ENCODE measurements at places on chromosomes 1 and 21.

DNA sequence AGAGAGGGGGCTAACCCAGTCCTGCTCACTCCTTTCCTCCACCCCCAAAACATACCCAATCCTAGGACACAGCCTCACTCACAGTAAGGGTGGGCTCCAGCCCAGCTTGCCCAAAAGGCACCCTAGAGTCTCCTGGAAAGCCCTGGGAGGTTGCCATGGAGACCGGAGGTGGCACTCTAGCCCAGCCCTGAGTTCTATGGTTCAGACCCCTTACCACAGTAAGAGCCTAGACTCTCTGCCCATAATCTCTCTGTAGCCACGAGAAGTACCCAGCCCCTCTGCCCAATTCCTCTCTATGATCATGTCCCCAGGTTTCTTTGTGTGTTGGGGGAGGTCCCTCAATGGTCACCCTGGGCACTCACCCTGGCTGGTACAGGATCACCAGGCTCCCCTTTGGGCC lies 14.4 kb downstream of the COL16A1 start:
- DNase-seq: no peak

GRCh38 chr1:59733443-59734141 lies 81.2 kb upstream of the HOOK1 start:
- no peak for DNase-seq

- DNase-seq: no peak
Observed at GRCh38 chr1:212760126-212760823, 31.3 kb downstream of the NSL1 start.

DNA sequence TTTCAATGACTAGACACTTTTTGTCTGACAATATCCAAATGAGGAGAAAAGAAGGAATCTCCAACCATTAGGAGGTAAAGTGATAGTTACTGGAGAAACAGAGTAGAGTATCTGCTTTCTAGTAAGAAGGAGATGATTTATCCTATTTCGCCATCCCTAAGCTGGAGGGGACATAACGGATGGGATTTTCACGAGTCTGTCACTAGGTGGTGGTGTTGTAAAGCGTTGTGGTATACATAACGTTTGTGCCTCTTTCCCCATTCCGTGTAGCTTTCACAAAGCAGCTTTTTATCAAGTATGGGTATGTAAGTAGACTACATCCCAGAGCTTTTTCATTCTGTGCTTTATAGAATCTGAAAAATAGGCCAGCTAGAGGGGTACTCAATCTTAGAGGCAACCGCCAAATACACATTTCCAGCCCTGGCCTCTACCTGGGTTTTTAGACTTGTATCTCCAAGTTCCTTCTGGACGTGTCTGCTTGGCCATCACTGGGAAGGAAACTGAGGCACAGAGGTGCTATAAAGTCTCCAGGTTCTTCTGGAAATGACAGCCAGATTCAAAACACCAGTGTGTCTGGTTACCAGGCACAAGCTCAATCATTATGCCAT lies 33.3 kb upstream of the FAM3B start:
- DNase-seq: peak; percentile 53

GRCh38 chr1:228835911-228836310 lies 100.6 kb downstream of the RHOU start:
- no peak for DNase-seq

DNA sequence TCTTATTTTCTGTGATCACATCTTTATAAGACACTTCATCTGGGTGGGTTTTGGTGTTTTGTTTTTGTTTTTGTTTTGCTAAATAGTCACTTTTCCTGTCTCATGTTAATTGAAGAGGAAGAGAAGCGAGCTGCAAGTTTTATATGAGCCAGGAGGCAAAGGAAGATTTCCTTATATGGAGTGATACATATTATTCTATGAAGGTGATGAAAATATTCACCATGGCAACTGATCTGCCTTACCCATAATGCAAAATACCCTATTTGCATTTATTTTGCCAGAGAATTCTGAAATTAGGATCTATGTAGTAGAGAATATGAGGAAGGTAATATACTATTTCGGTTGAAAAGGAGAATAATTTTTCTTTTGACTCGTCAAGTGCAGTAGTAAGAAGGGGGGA lies 13.9 kb downstream of the CXADR start:
- no peak for DNase-seq

DNA sequence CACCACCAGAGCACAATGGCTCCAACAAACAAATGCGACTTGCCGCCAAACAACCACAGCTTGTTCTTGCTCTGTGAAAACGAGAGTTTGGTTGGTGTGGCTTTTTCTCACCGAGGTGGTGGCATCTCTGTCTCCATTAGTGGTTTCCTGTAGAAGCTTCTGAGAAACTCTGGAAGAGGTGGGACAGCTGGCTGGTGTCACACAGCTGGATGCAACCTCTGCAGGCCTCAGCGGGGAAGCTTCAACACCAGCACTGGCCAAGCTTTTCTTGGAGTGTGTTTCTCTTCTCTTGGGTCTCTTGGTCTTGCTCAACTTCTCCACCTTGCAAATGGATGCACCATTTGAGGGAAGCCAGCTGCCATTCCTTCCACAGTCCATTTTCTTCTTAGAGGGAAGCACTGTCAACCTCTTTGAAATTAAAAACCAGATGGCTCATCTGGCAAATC lies 124.8 kb downstream of the KCNN3 start:
- no peak for DNase-seq

DNA sequence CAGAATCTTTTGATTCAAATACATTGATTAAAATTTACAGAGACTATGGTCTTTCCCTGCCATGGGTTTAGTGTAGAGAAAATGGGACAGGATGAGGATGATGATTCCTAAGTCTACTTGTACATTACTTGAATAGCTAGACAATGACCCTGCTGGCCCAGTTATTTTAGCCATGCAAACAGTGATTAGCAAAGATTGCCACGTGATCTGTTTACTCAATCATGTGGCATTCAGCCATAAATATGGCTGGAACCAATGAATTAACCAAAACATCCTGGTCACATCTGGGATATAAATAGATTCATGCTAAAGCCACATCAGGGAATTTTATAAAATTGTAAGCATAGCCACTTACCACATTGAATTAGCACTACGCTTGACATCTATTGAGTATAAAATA lies 167.3 kb downstream of the PBX1 start:
- no peak for DNase-seq

GRCh38 chr1:228082918-228083870 lies 686 bp downstream of the ARF1 start:
- DNase-seq: no peak

DNA sequence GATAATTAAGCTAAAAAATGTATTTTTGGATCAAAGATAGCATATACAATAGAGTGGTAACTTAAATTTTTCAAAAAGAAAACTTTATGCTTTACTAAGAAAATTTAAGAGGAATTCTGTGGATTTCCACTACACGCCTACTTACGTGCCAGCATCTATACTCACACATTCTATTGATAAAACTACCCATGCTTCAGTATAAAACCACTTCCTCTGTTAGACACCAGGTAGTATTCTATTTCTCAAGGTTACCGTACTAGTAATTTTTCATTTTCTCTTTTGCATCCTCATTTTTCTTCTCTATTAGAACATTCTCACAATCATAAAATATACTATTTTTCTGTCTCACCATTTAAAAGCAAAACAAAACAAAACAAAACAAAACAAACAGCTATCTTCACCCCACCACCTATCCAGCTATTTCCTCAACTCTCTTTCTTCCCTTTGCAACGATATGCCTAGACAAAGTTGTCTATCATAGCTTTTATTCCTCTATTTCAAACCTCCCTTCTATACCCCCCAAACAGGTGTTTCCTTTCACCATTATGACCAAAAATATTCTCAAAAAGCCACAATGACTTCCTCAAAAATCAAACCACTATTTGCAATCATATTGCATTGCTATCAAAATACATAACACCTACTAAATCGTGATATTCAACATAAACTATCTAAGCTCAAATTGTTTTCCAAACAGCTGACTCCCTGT lies 1652.0 kb downstream of the MRPL39 start:
- DNase-seq: no peak

- no peak for DNase-seq
Observed at GRCh38 chr1:160136926-160137200, 14.5 kb upstream of the ATP1A4 start.

- no peak for DNase-seq
Observed at GRCh38 chr21:40351006-40351405, 483.8 kb downstream of the PCP4 start.

DNA sequence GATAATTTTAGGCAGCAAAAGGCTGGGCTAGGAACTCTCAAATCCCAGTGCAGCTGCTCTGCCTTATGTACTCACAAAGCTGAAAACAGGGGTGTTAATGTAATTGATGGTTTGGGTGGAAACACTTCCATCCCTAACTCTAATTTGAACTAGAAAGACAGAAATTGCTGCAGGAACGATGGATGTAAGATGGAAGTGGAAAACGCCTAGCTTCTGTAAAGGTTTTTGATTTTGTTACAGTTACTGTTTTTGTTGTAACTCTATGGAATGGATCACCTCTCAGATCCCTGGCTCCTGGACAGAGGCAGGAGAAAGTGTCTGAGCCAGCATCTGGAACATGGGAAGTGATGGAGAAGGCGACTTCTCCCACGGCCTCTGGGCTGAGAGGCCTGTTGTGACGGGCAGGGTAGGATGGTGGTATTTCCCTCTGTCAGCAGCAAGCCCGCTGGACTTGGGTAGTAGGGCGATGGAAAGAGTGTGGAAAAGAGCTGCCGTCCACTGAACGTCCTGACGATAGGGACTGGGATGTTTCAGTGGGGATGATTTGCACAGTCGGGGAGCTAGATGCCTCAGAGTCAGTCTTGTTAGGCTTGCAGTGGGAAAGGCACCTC lies 1.6 kb downstream of the TRAF5 start:
- no peak for DNase-seq

GRCh38 chr1:172845371-172845770 lies 186.5 kb downstream of the FASLG start:
- DNase-seq: no peak

- no peak for DNase-seq
Observed at GRCh38 chr1:3981261-3981660, 81.2 kb upstream of the C1orf174 start.

DNA sequence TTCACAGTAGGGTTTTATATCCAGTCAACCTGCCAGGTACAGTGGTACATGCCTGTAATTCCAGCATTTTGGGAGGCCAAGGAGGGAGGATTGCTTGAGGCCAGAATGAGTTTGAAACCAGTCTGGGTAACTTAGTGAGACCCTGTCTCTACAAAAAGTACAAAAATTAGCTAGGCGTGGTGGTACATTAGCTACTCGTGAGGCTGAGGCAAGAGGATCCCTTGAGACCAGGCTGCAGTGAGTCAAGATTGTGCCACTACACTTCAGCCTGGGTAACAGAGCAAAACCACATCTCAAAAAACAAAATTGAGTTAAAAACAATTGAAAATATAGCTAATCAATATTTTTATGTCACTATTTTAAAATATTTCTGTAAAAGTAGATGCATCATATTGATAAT lies 33.2 kb downstream of the DDI2 start:
- DNase-seq: no peak

DNA sequence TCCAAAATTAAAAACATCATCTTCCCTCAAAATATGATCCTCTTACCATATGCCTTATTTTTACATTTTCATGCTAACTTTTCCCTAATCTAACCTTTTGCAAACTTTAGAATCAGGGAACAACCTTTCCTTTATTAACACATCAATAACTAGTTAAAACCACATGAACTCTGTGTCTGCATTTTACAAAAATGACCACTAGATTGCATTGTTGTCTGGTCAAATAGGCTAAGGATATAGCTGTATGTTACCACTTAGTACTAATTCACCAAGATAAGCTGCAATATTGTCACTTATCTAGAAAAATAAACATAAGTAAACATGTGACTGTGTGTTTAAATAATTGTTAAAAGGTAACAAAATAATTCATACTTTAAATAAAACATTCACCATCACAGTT lies 82.3 kb downstream of the DENND1B start:
- DNase-seq: no peak

DNA sequence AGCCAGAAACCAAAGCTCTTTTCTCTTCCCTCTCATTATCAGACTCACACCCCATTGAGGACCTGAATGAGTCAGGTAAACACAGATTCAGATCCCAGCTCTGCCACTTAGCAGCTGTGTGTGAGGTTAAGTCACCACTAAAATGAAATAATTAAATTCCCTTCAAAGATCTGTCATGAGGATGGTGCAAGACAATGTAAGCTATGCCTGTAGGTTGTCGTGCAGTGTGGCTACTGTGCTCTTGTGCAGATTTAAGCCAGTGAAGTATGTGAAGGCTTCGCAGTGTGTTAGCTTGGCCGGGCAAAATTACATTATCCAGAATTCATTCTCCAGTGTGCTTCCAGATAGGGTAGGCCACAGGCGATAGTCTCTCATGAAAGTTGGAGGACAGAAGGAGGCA lies 13.6 kb downstream of the UBL4B start:
- DNase-seq: no peak

GRCh38 chr1:210777914-210778313 lies 356.0 kb downstream of the KCNH1 start:
- no peak for DNase-seq

DNA sequence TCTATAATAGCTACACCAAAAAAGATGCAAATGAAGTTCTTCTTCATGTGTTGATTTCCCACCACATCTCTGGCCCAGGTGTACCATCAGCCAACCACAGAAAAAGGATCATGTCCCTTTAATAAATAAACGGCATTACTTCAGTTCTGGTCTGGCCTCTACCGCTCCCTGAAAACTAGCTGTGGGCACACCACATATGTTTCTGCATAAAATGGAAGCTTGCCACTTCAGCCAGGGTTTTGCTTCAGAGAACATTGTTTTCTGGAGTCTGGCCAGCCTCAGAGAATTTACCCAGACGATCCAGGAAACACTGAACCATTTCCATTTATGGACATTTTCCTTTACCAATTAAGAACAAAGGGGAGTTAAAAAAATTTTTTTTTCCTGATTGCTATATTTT lies 5.8 kb upstream of the LAMC2 start:
- DNase-seq: peak; percentile 75

- peak; percentile 25 for DNase-seq
Observed at GRCh38 chr21:17050156-17050555, 462.7 kb upstream of the CXADR start.

- no peak for DNase-seq
Observed at GRCh38 chr21:30306884-30307283, 13.2 kb downstream of the KRTAP26-1 start.

GRCh38 chr1:158830074-158830677 lies 975 bp upstream of the MNDA start:
- DNase-seq: no peak

- no peak for DNase-seq
Observed at GRCh38 chr1:48817505-48818114, 40.9 kb upstream of the BEND5 start.

DNA sequence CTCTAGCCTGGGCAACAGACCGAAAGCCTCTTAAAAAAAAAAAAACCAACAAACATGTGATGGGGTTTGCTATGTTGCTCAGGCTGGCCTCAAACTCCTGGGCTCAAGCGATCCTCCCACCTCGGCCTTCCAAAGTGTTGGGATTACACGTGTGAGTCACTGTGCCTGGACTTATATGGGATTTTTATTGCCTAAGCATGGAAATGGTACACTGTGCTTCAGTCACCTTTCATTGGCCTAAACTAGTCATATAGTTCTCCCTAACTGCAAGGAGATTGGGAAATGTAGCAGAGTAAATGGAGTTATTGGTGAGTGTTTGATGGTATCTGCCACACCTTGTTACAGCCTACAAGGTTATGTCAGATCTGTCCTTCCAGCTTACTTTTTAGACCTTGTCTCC lies 17.2 kb upstream of the MEF2D start:
- no peak for DNase-seq

Data from DMS79 (cell line).